ENCODE measurements at places on chromosomes 6 and 20.

GRCh38 chr20:39145921-39146320 is 183.8 kb downstream of the DHX35 start:
- ATAC-seq = no peak

DNA sequence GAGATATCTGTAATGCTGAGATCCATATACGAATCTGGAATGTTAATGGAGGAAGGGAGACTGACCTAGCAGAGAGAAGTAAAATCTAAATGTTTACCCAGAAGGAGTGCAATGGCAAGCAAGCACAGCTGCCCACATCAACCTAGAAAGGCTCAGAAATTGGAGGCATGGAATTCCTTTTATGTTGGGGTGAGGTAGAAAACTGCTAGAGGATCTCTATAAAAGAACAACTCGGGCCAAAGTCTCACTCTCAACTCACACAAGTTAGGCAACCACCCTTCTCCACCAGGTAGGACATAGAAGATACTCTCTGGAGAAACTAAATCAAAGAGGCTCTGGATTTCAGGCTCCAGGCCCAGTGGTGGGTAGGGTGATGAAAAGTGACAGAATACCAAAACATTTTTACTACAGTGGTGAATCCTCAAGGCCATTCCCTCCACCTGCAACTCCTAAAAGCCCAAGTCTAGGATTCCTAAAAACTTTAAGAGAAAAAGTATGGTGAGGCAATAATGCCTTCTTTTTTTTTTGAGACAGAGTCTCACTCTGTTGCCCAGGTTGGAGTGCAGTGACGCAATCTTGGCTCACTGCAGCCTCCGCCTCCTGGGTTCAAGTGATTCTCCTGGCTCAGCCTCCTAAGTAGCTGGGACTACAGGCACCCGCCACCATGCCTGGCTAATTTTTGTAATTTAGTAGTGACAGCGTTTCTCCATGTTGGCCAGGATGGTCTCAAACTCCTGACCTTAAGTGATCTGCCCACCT is 9.5 kb upstream of the ADGRG6 start:
- no peak for ATAC-seq

GRCh38 chr20:51910321-51911050 is 108.2 kb upstream of the SALL4 start:
- peak; percentile 64 for ATAC-seq

DNA sequence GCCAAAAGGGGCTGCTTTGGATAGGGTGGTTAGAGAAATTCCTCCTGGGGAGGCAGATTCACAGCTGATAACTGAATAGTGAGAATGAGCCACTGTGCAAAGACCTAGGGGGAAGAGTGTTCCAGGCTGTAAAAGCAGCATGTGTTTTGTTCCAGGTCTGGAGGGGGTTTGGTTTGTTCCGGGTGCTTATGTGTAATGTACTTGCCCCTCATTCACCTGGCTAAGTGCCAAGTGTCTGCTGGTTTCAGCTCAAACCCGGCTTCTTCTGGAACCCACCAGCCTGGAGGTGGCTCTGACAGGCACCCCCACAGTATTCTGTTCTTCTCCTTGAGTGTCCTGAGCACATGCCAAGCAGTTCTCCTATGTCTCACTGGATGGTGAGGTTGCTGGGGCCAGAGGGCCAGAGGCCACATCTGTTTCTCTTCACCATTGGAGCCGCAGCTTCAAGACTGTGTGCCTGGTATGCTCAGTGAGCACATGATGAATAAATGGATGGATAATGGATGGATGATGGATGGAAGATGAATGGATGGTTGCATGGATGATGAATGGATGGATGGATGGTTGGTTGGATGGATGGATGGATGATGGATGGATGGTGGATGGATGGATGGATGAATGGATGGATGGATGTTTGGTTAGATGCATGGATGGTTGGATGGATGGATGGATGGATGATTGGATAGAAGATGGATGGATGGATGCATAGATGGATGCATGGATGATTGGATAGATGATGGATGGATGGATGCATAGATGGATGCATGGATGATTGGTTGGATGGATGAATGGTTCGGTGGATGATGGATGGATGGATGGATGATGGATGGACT is 227.6 kb downstream of the BMP7 start:
- no peak for ATAC-seq

GRCh38 chr6:110735666-110736065 is 79.6 kb downstream of the CDK19 start:
- no peak for ATAC-seq

DNA sequence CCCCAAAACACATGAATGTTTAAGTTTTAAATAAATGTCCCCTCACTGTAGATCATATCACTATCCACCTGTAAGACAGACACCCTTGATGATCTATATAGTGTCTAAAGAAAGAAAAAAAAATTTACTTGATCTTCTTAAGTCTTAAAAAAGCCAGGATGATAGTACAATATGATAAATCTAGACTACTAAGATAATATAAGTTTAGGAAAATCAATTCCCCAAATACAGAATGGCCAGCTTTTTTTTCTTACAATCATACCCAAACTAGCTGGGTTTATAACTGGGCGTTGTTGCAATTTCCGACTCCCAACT is 14.4 kb downstream of the ZNF217 start:
- no peak for ATAC-seq

DNA sequence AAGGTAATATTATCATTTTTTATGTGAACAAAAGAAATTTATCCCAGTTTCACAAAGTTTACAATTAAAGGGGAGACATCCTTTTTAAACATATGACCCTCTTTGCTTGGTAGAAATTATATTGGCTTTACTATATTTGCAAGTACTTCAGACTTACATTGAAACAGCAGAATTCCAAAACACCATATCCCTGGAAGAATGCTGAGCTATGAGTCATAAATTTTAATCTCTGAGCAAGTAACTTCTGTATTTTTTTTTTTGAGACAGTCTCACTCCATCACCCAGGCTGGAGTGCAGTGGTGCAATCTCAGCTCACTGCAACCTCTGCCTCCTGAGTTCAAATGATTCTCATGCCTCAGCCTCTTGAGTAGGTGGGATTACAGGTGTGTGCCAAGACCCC is 240.4 kb downstream of the TBC1D32 start:
- ATAC-seq = no peak
